Naive thymus-derived CD4-positive, alpha-beta T cell (primary cell): ENCODE measurements at places on chromosomes 7 and 10. TPM values are rescaled to one million over a fixed set of nuclear protein-coding genes. Genes with fewer than 3 reads are reported as not detected.

Gene PARP12
- 26.2 TPM for polyA plus RNA-seq

Gene SH2B2
- polyA plus RNA-seq = 0.25 TPM

Gene ITPRID1
- not detected for polyA plus RNA-seq

Gene GNG11
- not detected for polyA plus RNA-seq

Gene ANKRD1
- not detected for polyA plus RNA-seq

Gene HGF
- not detected for polyA plus RNA-seq

Gene BNIP3
- 40.5 TPM for polyA plus RNA-seq

Gene ZNF746
- polyA plus RNA-seq = 7.6 TPM

Gene LRRN3
- polyA plus RNA-seq = 173 TPM

Gene ALOX5
- 1.0 TPM for polyA plus RNA-seq

Gene GPR141
- not detected for polyA plus RNA-seq

Gene DNAJC12
- 0.61 TPM for polyA plus RNA-seq

Gene GIMAP2
- polyA plus RNA-seq = 153 TPM

Gene TEX36
- not detected for polyA plus RNA-seq

Gene CYP3A4
- polyA plus RNA-seq = not detected

Gene SLC18A3
- not detected for polyA plus RNA-seq

Gene TMEM196
- polyA plus RNA-seq = not detected

Gene LYZL1
- polyA plus RNA-seq = not detected

Gene COL17A1
- polyA plus RNA-seq = not detected

Gene RHEB
- polyA plus RNA-seq = 57.8 TPM

Gene OLAH
- not detected for polyA plus RNA-seq

Gene TMEM213
- not detected for polyA plus RNA-seq

Gene EIF5AL1
- polyA plus RNA-seq = 0.06 TPM

Gene EGFR
- polyA plus RNA-seq = not detected

Gene CTTNBP2
- not detected for polyA plus RNA-seq

Gene IDI2
- polyA plus RNA-seq = not detected

Gene FAM25G
- polyA plus RNA-seq = not detected

Gene ZNF503
- not detected for polyA plus RNA-seq

Gene TAX1BP1
- 112 TPM for polyA plus RNA-seq

Gene PNLIPRP1
- polyA plus RNA-seq = not detected

Gene CTNNA3
- polyA plus RNA-seq = not detected

Gene PIP
- not detected for polyA plus RNA-seq

Gene SSC4D
- not detected for polyA plus RNA-seq

Gene MIOS
- 15.6 TPM for polyA plus RNA-seq

Gene NUDT13
- 1.5 TPM for polyA plus RNA-seq

Gene ENTPD1
- polyA plus RNA-seq = 0.21 TPM

Gene TSPAN13
- polyA plus RNA-seq = 0.17 TPM

Gene ELAPOR2
- 7.6 TPM for polyA plus RNA-seq

Gene CC2D2B
- polyA plus RNA-seq = not detected

Gene SRPK2
- 40.2 TPM for polyA plus RNA-seq

Gene SPDYE3
- polyA plus RNA-seq = 8.5 TPM

Gene TAS2R4
- not detected for polyA plus RNA-seq

Gene NPM3
- 10.3 TPM for polyA plus RNA-seq

Gene A1CF
- not detected for polyA plus RNA-seq

Gene OR6V1
- polyA plus RNA-seq = not detected

Gene EXOSC1
- polyA plus RNA-seq = 80.3 TPM

Gene GPRIN2
- not detected for polyA plus RNA-seq

Gene XRCC2
- polyA plus RNA-seq = 0.41 TPM

Gene GRID2IP
- polyA plus RNA-seq = not detected

Gene NCAPG2
- polyA plus RNA-seq = 2.4 TPM

Gene TFR2
- polyA plus RNA-seq = 1.3 TPM

Gene HOXA7
- polyA plus RNA-seq = not detected

Gene LIPF
- polyA plus RNA-seq = not detected

Gene TMEM236
- 0.02 TPM for polyA plus RNA-seq

Gene SPDYE9
- polyA plus RNA-seq = not detected
